ENCODE measurements at places on chromosomes 1 and 21.

DNA sequence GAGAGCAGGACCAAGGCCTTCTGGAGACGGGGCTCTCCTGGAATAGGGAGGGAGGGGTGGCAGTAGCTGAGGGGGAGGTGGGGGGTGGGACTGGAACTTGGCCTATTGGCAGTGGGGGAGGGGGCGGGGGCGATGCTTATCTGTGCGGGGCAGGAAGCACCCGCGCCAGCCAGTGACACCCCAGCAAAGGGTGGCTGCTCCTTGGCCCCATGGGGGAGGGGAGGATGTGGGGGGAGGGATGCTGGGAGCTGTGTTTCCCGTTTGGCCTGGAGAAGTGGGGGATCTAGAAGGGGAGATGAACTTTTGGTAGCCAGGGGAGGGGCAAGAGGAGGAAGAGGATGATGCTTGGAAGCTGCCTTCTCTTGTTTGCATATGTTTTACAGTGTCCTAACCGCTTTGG, 11.0 kb downstream of the ZBTB7B start:
- no peak for DNase-seq

DNA sequence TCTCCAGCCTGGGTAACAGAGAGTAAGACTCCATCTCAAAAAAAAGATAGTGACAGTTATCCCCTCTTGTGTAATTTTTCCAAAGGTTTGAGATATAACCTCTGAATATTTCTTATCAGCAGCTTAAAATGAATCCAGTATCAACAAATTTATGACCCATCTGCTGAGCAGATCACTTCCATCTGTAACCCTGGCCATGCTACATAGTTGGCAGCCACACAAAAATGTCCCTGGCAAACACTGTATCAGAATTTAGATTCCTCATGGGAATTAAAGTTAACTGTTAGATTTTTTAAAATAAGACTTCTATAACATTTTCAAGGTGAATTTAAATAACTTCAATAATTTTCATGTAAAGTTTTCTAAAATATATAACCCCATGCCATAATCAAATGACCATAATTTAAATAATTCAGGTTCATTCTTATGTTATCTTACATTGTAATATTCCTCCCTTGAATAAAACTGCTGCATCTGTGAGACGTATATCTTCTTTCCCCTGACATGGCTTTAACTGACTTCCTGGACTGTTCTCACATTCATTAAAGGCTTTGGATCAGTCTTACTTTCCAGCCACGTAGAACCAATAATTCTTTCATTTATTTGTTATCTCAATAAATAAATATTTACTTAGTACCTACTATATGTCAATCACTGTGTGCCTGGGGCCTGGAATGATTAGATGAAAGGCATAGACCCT, 5.3 kb upstream of the PRPF38B start:
- DNase-seq: peak; percentile 28

DNA sequence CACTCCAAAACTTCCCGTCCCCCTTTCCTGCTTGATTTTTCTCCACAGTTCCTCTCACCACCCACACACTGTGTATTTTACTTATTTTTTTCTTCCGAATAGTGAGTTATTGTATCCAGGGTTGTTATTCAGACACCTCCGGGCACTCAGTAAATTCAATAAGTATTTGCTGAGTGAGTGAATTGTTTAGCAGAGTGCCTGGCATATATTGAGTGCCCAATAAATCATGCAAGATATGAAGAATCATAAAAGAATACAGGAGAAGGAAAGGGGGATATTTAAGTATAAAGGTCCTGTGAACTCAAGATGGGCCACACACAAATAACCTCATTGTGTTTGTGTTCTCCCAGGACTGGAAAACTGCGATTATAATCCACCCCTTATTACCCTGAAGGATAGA, 139.9 kb downstream of the GALNT2 start:
- no peak for DNase-seq

DNA sequence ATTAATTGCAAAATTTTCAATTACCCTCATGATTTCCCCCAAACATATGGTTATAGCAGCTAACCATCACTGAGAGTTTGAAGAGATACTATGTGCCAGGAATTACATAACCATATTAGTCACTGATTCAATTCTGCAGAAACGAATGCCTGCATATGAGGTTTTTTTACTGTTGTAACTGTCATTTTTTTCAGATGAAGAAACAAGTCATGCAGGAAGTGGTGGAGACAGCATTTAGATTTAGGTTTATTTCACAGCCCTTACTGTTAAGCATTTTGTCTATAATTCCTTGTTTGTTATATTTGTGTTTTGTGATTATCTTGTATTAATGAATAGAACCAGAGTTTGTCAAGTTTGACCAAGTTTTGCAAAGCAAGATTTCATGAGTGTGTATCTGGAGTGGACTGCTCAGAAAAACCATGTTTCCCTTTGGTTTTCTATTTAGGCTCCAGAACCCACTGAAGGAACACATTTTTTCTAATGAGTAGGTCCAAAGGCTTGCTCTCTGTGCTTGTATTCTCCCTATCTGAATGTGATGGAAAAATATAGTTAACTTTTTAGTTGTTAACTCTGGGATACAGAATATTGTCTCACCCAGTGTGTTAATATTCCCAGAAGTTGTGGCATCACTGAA, 308.5 kb upstream of the ADAMTS5 start:
- DNase-seq: peak; percentile 64

DNA sequence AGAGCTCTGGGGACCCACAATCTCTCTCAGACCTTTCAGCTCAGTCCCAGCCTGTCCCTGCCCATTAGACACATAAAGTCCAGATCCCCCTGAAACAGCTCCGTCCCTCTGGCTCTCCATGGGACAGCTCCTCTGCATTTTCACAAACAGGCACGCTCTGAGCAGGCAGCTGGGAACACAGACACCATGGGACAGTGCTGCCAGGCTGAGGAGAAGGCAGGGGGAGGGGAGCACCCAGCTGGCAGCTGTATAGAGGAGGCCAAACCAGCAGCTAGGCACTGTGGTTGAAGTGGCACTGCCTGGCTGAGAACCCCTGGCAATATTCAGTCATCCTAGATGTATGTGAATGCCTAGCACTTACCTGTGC, 2.0 kb downstream of the TMEM63A start:
- DNase-seq: no peak

DNA sequence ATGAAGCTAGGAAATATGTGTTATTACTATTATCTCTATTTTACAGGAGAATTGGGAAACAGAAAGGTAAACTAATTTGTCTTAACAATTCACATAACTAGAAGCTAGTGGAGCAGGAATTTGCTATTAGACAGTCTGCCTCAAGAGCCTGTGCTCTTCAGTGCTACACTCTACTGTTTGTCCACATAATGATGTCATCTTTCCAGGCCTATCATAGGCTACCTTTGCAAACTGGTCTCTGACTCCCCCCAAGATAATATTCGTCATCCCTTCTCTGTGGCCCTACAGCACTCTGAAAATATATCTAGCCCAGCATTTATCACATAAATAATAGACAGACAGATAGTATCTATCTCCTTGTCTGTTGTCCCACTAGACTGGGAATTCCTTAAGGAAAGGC, 34.1 kb downstream of the TRIT1 start:
- no peak for DNase-seq

GRCh38 chr1:169146576-169147214, 40.2 kb downstream of the ATP1B1 start:
- no peak for DNase-seq

GRCh38 chr1:119374208-119374874, 5.8 kb downstream of the HAO2 start:
- no peak for DNase-seq

- DNase-seq: peak; percentile 40
Observed at GRCh38 chr1:55234016-55234415, 18.9 kb upstream of the USP24 start.

DNA sequence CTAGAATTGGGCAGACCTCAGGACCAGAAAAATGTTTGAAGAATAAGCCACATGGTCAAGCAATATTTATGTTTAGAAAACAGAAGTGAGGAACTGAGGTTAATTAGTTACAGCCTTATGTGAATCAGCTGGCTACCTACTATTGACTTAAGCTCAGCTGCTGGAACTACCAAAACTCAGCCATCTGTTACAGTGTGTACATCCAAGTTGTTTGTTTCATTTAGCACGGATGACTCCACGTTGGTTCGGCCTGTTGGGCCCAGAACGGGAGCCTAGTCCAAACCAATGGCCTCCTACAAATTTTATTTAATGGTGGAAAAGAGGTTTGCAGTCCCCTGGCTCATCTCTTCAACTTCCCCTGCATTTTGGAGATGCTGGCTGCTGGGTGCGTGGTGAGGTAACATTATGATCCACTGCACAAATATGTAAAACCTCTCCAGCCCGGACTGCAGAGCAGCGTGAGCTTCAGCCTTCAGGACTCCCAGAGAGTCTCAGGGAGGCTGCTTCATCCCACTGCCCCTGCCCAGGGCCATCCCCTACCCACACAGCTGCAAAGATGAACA, 143.4 kb downstream of the ZZZ3 start:
- DNase-seq: peak; percentile 85

GRCh38 chr1:6899621-6900020, 114.4 kb downstream of the CAMTA1 start:
- DNase-seq: no peak

DNA sequence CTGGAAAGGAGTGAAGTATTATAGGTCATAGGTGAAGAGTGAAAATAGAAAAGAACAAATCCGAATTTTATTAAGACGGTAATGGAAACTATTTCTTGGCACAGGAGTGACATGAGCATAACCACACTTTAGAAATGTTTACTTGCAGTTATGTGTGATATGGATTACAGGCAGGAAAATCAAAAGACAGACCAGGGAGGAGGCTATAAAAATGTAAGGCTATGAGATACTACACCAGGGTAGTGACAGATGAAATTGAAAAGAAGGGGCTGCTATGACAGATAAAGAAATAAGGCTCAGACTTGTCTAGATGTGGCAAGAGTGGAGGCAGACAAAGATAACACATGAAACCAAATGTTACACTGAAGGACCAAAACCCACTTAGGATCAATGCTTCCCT, 31.7 kb downstream of the GPATCH2 start:
- DNase-seq: no peak

DNA sequence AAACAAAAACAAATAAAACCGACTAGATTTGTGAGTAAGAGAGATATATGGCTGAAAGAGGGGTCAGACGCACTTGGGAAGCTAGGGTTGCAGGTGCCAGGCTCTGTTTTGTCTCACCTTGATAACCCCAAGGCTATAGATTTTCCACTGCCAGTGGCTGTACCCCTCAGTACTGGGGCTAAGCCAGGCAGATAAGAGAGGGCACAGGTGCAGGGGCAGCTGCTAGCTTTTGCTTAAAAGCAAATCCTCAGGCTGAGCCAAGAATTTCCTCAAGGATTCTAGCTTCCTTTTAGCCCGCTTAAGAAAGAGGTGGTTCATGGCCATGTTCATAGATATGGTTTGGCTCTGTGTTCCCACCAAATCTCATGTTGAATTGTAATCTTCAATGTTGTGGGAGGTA, 57.9 kb downstream of the OVGP1 start:
- no peak for DNase-seq

GRCh38 chr1:29269382-29269781, 33.1 kb downstream of the PTPRU start:
- DNase-seq: no peak

GRCh38 chr1:18015719-18016118, 91.9 kb upstream of the IGSF21 start:
- no peak for DNase-seq

DNA sequence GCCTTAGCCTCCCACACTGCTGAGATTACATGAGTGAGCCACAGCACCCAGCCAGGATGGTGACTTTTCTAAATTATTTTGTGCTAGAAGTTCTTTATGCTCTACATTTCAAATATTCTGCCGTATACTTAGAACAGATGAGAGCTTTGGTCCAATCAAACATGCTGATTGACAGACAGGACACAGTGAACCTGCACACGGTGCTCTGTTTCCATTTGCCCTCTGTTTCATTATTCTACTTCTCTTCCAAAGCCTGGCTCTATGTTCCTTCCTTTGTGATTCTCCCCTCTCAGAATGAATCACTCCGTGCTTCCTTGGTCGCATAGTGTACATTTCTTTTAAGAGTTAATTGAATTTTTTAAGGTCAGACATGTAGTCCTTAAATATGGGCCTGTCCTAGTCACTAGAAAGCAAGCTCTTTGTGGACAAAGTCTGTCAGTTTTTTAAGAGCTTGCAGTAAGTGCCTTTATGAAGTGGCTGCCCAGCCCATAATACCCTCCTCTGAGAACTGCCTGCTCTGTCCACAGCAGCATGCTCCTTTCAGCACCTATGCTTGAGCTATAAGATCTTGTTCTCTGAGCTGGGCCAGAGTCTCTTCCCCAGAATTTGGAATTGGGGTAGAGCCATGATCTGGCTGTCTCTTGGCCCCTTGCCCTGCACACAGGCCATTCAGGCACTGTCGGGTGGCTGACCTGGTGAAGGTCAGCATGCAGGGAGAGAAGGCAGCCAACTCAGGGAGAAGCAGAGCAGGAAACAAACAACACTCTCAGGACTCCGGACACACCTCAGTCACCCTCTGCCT, 66.8 kb upstream of the SLC44A3 start:
- DNase-seq: no peak

DNA sequence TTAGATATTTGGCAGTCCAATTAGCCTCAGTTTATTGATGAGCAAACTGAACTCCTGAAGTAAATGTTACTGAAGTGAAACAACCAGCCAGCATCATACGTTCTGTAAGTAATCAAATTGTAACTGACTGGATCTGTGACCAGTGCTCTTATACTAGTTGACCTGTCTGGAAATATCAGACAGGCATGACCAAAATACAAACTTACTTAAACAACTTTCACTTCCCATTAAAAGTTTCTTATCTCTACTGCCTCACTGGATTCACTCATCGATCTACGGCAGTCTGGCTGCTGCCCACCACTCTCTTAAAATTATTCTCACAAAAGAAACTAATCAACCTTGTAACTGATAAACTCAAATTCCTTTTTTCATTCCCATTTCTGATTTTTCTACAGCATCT, 56.4 kb downstream of the WDR3 start:
- no peak for DNase-seq

DNA sequence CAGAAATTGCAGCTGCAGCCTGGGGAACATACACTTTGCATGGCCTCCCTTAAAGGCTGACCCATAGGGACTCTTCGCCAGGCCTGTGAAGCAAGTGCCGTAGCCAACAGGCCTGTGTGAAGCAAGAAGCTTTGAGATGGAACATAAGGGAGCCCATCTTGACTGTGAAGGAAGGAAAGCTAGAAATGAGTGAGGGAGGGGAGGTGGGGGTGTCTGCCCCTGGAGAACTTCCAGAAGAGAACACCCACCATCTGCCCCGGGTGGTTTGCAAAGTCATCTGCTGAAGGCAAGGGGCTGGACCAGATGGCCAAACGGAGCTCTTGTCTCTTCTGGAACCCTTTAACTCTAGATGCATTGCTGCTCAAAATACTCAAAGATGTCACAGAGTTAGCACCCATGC, 103.3 kb upstream of the GRIK3 start:
- no peak for DNase-seq

GRCh38 chr21:39666026-39666425, 53.3 kb downstream of the B3GALT5 start:
- no peak for DNase-seq

- DNase-seq: peak; percentile 74
Observed at GRCh38 chr1:56820755-56821461, 1.7 kb upstream of the FYB2 start.

- DNase-seq: no peak
Observed at GRCh38 chr21:33848249-33848953, 67.2 kb downstream of the ATP5PO start.

GRCh38 chr21:17667256-17667655, 54.6 kb upstream of the BTG3 start:
- no peak for DNase-seq
